Fibroblast of skin of right biceps (primary cell): ENCODE measurements at places on chromosomes 5 and 9.
A peak's percentile ranks its signal among the peaks of the same experiment; 100 is the strongest.

DNA sequence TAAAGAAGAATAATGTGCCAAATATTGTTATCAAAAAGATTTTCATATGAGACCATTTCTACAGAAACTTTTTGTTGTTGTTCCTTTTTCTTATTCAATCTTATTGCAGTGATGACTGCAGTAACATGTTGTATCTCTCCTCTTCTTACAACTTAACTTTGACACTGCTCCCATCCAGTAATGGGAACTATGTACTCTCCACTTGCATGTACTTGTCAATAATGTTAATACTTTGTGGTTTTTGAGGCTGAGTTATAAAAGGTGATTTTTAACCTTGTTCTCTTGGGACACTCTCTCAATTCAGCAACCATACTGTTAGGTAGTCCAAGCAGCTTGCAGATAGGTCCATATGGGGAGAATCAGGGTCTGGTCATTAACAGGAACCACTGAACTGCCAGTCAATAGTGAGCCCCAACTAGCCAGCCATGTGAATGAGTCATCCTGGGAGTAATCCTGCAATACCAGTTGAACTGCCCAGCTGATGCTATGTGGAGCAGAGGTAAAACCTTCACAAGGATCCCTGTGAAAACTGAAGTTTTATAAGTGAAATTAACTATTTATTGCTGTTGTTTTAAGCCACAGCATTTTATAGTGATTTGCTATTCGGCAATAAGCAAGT is 199.6 kb upstream of the DAB2 start:
- no peak for DNase-seq

DNA sequence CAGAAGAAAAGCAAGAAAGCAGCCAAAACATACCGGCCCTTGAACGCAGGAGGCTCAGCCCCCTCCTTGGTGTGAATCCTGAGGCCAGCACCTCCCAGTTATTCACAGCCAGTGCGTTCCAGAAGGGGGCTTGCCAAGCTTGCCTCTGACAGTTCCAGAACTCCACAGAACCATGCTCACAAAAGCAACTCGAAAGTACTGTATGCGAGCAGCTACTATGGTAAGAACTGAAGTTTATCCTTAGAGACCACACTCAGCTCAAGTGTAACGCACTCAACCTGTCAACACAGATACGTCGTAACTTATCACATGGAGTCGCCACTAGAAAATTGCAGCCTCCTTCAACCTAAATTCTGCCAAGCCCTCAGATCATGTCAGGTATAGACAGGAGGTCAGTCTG is 1.4 kb downstream of the UBAC1 start:
- no peak for DNase-seq

- no peak for DNase-seq
Observed at GRCh38 chr5:82760856-82761255, 316.3 kb downstream of the TMEM167A start.

DNA sequence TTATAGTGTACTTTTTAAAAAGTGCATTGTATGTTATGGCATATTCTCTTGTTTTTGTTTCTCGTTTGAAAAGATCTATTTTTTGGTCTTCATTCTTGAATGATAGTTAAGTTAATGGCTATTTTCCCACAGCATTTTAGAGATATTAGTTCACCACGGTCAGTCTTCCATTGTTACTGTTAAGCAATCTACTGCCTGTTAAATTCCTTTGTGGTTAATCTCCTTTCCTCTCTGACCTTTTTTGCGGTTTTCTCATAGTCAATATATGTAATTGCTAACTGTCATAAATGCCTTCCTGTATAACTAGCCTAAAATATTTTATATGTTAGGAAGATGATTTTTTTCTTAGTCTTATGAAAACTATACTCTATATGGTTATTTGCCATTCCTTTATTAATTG is 250.8 kb upstream of the FBXL7 start:
- DNase-seq: peak; percentile 87

DNA sequence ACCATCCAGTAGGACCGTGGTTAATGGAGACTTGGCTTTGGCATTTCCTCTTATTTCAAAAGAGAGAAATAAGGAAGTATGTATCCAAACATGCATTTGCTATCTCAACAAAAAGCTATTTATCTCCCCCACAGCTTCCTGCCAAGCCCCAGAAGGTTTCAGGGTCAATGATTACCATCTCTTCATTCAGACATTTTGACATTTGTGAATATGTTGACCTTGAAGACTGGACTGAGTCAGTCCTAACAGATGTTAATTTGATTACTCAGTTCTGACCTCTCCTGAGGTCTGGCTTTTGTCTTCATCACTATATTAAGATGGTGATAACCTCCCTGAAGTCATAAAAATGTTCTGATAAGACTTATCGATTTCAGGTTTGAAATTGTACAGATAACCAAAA is 479.4 kb downstream of the AGTPBP1 start:
- peak; percentile 21 for DNase-seq

DNA sequence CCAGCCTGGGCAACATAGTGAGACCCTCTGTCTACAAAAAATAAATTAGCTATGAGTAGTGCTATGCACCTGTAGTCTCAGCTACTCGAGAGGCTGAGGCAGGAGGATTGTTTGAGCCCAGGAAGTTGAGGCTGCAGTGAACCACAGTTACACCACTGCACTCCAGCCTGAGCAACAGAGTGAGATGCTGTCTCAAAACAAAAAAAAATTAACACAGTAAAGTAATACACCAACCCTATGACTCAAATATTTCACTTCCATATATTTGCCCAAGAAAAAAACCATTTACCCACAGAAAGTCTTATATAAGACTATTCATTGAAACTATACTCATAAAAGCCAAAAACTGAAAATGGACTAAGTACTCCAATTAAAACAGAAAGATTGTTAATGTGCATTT is 16.2 kb downstream of the SMIM23 start:
- DNase-seq: no peak

DNA sequence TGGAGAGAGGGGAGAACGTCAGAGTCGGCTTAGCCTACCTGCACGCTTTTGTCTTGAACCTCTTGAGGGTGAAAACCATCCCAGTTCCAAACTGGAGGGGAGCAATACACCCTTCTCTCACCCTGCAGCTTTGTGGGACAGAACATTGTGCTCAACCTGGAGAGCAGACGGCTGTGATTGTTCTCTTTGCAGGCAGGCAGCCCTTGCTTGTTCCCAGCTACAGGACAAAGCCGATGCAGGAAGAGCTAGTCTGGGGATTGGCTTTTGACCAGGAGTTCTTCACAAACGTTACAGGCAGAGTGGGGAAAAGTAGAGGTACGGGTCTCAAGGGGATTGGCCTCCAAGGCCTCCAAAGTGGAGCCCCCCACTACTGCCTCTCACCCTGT is 33.9 kb upstream of the ARHGAP26 start:
- no peak for DNase-seq

- peak; percentile 78 for DNase-seq
Observed at GRCh38 chr5:59746241-59746765, 147.2 kb downstream of the PDE4D start.

DNA sequence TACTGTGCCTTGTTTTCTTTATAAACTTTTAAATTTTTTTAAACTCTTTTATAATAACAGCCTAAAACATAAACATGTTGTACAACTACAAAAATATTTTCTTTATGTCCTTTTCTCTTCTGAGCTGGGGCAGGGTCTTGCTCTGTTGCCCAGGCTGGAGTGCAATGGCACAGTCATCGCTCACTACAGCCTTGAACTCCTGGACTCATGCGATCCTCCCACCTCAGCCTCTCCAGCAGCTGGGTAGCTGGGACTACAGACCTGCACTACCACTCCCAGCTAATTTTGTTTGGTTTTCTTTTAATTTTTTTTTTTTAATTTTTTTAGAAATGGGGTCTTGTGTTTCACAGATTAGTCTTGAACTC is 31.5 kb downstream of the TTC1 start:
- DNase-seq: no peak

- DNase-seq: no peak
Observed at GRCh38 chr9:134942788-134943184, 25.1 kb upstream of the FCN1 start.

- no peak for DNase-seq
Observed at GRCh38 chr5:153318556-153318955, 171.9 kb upstream of the GRIA1 start.

DNA sequence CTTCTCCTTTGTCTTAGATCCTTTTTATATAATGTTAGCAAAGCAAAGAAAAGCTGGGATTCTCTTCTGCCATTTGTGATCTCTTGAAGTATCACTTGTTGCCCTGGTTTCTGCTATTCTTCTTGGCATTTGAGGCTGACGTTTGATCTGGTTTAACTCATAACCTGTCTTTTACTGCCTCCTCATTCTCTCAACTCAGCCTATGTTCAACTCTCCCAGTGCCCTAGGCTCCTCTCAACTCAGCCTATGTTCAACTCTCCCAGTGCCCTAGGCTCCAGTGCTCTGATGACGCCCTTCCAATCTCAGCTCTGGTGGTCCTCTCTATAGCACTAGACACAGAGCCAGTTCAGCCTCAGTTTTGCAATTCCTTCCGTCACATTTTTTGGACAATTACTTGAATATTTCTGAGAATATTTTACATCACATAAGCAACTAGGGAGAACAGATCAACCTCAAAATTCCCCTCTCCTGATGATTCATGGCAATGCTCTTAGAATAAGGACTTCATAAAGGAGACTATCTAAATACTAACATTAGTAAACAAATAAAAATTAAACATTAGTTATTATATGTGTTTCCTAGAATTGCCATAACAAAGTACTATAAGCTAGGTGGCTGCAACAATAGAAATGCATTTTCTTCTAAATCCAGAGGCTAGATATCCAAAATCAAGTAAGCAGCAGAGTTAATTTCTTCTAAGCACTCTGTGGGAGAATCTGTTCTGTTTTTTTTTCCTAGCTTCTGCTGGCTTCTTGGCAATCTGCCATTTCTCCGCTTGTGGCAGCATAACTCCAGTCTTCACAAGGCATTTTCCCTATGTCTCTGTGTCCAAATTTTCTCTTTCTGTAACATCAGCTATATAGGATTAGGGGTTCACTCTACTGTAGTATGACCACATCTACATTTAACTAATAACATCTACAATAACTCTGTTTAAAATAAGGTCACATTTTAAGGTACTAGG is 662.1 kb upstream of the FTMT start:
- peak; percentile 72 for DNase-seq

DNA sequence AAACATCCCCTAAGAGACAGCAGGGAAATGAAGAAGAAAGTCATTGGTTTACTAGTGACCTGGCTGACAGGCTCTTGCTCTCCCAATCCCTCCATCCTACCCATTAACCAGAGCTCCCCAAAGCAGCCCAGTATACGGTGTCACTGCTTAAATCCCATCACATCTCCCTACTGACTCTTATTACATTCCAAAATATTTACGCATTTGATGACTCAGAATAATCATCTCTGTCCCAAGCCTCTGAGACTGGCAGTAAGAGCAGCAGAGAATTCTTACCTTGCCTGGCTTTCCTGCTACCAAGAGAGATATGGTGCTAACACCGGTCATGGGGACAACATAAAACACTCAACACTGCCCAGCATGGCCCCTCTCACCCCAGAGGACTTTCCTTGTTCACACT is 20.2 kb upstream of the WHRN start:
- peak; percentile 82 for DNase-seq

GRCh38 chr5:17249029-17249634 is 31.7 kb downstream of the BASP1 start:
- peak; percentile 99 for DNase-seq

- no peak for DNase-seq
Observed at GRCh38 chr5:112415552-112415951, 3.5 kb downstream of the EPB41L4A start.

DNA sequence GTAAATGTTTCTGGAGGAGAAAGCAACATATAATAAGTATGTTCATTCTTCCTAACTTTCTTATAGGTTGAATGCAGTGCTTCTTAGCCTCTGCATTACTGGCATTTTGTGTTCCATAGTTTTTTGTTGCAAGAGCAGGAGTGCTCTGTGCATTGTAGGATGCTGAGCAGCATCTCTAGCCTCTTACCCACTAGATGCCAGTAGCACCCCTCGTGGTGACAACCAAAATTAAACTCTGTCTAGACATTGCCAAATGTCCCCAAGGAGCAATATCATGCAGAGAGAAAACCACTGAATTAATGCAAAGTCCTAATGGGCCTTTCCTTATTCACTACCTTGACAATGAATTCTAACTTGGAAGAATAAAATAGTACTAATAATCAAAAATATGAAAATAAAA is 147.0 kb downstream of the GLIS3 start:
- no peak for DNase-seq

- DNase-seq: no peak
Observed at GRCh38 chr5:152379331-152379730, 25.7 kb downstream of the NMUR2 start.

- no peak for DNase-seq
Observed at GRCh38 chr9:135299651-135300345, 179.8 kb upstream of the PPP1R26 start.

GRCh38 chr5:146897061-146897460 is 18.5 kb upstream of the PPP2R2B start:
- DNase-seq: no peak

GRCh38 chr5:90135779-90136378 is 273.7 kb downstream of the CETN3 start:
- no peak for DNase-seq

DNA sequence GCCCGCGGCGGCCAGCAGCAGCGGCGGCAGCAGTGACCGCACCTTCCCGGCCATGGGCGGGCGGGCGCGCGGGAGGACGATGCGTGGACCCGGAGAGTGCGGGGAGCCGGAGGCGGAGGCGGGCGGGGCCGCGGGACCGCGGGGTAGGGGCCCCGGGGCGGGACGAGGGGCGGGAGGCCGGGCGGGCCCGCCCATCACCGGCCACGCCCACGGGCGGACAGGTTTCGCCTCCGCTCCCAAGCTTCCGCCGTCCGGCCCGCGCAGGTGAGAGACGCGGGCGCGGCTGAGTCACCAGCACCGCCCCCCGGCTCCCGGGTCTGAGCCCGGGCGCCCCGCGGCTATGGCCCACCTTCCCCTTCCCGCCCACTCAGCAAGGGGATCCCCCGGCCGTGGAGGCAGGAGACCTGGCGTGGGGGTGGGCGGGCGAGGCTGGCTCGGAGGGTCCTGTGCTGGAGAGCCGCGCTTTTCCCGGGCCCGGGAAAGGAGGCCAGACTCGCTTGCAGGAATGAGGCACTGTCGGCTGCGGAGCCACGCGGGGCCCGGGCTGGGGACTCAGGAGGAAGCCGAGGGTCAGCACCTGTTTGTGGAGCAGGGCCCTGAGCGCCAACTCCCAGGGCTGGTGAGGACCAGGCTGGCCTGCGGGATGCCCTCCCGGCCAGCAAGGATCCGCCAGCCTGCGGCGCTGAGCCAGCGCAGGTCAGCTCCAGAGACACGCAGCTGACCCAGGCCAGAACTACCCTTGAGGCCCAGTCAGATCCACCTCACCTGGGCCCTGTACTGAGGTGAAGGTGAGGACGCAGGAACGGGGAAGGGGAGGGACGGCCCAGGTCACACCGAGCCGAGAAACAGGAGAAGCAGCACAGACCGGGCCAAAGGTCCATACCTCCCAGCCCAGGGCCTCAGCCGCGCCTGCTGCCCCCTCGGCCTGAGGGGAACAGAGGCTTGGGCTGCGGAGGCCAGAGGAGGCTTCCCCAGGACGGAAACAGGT is at the start of gene ENTPD2:
TSS of gene ENTPD2 (minus strand) at position 118 of the 988 bp plus-strand sequence. CDS start at position 54, 64 bp downstream.
- no peak for DNase-seq

DNA sequence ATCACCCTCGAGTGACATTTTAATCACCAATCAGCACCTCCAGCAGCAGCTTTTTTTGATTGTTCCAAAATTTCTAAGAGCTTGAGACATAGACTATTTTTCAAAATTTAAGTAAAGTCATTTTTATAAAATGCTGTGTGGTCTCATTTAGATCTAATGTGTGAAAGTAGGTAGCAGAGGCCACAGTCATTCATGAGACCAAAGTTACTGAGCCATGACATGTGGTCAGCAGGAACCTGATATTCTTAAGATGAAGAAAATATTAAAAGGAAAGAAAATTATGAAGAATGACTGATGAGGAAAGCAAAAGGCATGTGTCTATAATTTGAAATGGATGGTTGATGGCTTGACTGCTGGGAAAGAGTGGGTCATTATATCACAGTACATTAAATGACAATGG is 7.2 kb downstream of the FREM1 start:
- no peak for DNase-seq
